MCF 10A (cell line): ENCODE measurements at places on chromosomes 16 and 17. TPM values are rescaled to one million over a fixed set of nuclear protein-coding genes. Genes with fewer than 3 reads are reported as not detected.

DNA sequence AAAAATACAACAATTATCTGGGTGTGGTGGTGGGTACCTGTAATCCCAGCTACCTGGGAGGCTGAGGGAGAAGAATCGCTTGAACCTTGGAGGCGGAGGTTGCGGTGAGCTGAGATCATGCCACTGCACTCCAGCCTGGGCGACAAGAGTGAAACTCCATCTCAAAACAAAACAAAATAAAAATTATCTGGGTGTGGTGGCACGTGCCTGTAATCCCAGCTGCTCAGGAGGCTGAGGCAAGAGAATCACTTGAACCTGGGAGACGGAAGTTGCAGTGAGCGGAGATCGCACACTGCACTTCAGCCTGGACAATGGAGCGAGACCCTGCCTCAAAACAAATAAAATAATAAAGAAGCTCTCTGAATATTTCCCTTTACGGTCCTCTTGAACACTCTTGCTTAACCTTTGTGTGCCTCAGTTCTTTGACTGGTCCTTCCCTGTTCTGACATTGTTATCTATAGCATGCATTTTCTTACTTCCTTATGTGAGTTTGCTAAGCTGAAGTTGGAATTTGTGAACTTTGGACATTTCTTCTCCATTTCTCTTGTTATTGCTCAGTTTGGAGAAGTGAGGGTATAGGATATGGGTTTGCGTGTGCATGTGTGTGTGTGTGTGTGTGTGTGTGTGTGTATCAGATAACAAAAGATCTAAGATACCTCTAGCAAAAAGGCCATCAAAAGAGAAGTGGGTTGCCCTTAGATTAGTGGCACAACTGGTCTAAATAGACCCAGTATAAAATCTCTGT lies 29.7 kb upstream of the WSB1 start:
- peaks cover 10% of the 10 kb centered on the region for H3K27me3 ChIP-seq
- no peak for DNase-seq
- no peaks in the 10 kb centered on the region for H3K36me3 ChIP-seq
- peaks cover 12% of the 10 kb centered on the region for H3K4me1 ChIP-seq
- no peak overlapping the region for H3K4me3 ChIP-seq

DNA sequence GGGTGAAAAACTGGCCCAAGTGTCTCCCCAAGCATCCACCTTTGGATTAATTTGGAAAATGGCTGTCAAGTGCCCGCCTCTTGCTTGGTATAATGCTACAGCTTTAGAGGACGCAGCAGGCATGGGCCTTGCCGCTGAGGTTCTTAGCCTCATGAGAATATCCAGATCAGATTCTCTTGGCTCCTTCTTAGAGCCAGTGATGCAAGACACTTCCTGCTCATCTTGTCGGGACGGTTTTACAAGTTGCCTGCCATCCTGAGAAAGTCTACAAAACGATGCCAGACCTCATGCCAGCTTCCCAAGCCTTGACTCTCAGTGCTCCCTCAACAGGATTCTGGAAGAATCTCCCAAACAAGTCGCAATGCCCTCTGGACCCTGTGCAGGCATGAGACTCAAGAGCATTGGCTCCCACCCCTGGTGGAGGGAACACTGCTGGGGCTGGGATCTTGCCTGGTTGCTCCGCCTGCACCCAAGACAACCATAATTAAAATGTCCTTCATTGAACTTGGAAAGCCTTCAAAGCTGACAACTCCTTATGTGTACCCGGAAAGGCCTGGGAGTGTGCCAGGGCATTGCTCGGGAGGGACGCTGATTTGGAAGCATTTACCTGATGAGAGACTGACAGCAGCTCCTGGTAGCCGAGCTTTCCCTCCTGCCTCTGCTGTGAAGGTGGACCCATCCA lies 25.8 kb upstream of the STH start:
- no peak overlapping the region for H3K4me3 ChIP-seq
- H3K4me1 ChIP-seq = no peaks in the 10 kb centered on the region
- peaks cover 54% of the 10 kb centered on the region for H3K27me3 ChIP-seq
- H3K36me3 ChIP-seq = no peaks in the 10 kb centered on the region

DNA sequence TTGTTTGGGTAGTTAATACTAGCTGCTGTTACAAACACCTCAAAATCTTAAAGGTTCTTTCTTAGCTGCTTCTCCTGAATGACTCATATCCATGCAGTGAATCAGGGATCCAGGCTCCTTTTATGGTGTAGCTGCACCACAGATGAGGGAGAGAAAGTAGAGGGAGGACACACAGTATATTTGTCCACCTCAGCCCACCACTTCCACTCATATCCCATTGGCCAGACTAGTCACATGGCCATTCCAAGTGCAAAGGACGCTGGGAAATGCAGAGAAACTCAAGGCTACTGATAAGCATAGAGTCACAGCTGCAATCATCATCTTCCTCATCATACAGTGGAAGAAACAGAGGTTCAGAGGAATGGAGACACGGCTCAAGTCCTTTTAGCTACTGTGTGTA lies 63.8 kb downstream of the GSG1L start:
- H3K27ac ChIP-seq = no peak overlapping the region
- no peaks in the 10 kb centered on the region for H3K4me1 ChIP-seq

DNA sequence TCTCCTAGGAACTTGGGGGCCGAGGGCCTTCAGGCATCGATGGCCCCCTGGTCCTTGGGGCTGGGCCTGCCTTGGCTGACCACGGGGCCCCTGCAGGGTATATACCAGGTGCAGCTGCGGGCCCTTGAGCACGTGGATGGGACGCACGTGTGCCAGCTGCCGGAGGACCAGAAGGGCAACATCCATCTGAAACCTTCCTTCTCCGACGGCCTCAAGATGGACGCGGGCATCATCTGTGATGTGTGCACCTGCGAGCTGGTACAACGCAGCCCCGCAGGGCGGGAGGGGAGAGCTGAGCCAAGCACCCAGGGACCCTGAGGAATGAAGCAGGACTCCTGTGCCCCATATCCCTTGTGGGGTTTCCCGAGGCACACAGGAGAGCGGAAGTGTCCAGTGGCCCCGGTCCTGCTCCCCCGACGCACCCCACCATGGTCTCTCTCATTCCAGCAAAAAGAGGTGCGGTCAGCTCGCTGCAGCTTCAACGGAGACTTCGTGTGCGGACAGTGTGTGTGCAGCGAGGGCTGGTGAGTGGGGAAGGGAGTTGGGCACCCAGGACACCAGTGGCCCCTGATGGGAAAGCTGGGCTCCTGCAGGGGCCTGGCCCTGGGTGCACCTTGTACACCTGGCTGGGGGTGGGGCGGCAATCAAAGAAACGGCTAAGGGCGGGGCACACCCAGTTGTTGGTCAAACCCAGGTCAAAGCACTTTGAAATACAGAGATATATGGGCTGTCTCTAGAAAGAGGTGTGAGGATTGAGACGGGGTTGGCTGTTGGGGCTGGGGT lies 10.6 kb downstream of the ITGB4 start:
- no peaks in the 10 kb centered on the region for H3K4me1 ChIP-seq
- no peak for DNase-seq
- peak overlapping the region; percentile 73 for H3K27ac ChIP-seq
- H3K4me3 ChIP-seq = no peak overlapping the region

DNA sequence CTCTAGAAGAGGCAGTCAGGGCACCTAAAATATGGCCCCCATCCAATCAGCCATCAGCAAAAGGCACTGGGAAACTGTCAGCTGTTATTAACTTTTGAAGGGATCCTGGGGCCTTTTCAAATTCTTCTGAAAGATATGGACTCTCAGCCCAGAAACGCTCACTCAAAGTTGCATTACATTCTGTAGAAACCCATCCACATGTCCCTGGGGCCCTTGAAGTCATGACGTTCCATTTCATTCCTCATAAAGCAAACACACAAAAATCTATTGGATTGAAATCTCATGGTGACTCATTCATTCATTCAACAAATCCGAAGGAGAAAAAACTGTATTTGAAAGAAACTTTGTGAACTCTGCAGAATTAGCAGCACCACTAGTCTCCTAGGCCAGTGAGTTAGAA lies 215.3 kb downstream of the C16orf95 start:
- H3K27ac ChIP-seq = no peak overlapping the region
- H3K36me3 ChIP-seq = no peaks in the 10 kb centered on the region
- DNase-seq = peak; percentile 18
- H3K4me1 ChIP-seq = no peaks in the 10 kb centered on the region
- H3K4me3 ChIP-seq = no peak overlapping the region

GRCh38 chr16:54120846-54121480 lies 165.6 kb downstream of the IRX3 start:
- peaks cover 4% of the 10 kb centered on the region for H3K4me1 ChIP-seq
- H3K27ac ChIP-seq = no peak overlapping the region
- peaks cover 2% of the 10 kb centered on the region for H3K36me3 ChIP-seq
- H3K27me3 ChIP-seq = no peaks in the 10 kb centered on the region
- no peak for DNase-seq
- H3K4me3 ChIP-seq = no peak overlapping the region

DNA sequence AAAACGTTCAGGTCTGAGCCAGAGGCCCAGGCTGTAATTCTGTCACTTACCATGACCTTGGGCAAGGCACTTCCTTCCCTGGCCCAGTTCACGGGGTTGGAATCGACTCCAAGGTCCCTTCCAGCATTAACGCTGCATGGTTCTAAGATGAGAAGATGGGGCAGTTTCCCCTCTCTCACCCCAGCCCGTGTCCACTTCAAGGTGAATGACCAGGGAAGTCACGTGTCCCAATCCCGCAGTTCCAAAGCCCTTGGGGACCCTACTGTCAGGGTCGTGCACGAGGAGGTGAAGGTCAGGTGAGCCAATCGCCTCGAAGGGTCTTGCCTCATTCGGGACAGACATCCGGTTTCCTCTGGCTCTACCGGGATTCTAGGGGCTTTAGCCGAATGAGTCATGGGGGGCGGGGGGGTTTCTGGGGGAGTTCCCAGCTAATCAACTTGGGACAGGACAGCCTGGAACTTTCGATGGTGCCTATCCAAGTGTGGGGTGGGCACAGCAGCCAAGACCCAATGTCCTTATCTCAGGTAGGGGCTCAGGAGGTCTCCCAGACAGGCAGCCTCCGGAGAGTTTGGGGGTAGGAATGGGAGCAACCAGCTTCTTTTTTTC lies 762 bp upstream of the CSF3 start:
- peak; percentile 70 for DNase-seq
- peak overlapping the region; percentile 65 for H3K4me3 ChIP-seq
- peaks cover 27% of the 10 kb centered on the region for H3K4me1 ChIP-seq
- no peaks in the 10 kb centered on the region for H3K27me3 ChIP-seq
- H3K27ac ChIP-seq = peak overlapping the region; percentile 39
- peaks cover 13% of the 10 kb centered on the region for H3K36me3 ChIP-seq

GRCh38 chr16:73482310-73482709 lies 434.4 kb upstream of the ZFHX3 start:
- no peak for DNase-seq
- H3K4me3 ChIP-seq = no peak overlapping the region
- H3K4me1 ChIP-seq = no peaks in the 10 kb centered on the region
- H3K27me3 ChIP-seq = peaks cover 76% of the 10 kb centered on the region

GCGR gene
- total RNA-seq = not detected in 2 replicates

MT1G gene
- total RNA-seq = not detected in 2 replicates

HES7 gene
- 5.8 and 5.9 TPM in 2 replicates for total RNA-seq

JPH3 gene
- total RNA-seq = not detected in 2 replicates

ENPP7 gene
- total RNA-seq = not detected in 2 replicates

CX3CL1 gene
- not detected in 2 replicates for total RNA-seq

SERPINF2 gene
- 0.56 and 0.66 TPM in 2 replicates for total RNA-seq
